Activated naive CD4-positive, alpha-beta T cell treated with anti-CD3 and anti-CD28 coated beads for 36 hours (primary cell): ENCODE measurements at places on chromosomes 5 and 9.

DNA sequence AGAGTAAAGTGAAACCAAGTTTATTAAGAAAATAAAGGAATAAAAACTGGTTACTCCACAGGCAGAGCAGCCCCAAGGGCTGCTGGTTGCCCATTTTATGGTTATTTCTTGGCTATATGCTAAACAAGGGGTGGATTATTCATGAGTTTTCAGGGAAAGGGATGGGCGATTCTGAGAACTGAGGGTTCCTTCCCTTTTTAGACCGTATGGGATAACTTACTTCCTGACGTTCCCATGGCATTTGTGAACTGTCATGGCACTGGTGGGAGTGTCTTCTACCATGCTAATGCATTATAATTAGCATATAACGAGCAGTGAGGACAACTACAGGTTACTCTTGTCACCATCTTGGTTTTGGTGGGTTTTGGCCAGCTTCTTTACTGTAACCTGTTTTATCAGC is 323.9 kb upstream of the PTGER4 start:
- no peak for DNase-seq

DNA sequence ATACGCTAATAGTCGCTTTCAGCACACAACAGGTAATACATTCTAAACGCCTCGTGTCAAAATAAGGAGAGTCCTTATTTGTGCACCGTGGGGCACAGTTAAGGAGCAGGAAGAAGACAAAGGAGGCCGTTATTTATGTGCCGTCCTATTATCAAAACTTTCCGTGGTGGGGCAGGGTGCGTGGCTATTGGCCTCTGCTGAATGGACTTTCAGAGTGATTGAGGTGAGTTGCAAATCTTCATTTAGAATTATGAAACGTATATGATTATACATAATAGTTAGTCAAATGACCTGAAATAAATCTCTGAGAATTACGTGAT is 833 bp downstream of the C5orf24 start:
- DNase-seq, result peak; percentile 44

- no peak for DNase-seq
Measured at GRCh38 chr5:76724871-76725270, 8.9 kb downstream of the F2R start.

GRCh38 chr5:116696366-116696765 is 121.7 kb upstream of the SEMA6A start:
- DNase-seq, result no peak

- DNase-seq, result no peak
Measured at GRCh38 chr9:90946982-90947381, 145.4 kb downstream of the SYK start.

DNA sequence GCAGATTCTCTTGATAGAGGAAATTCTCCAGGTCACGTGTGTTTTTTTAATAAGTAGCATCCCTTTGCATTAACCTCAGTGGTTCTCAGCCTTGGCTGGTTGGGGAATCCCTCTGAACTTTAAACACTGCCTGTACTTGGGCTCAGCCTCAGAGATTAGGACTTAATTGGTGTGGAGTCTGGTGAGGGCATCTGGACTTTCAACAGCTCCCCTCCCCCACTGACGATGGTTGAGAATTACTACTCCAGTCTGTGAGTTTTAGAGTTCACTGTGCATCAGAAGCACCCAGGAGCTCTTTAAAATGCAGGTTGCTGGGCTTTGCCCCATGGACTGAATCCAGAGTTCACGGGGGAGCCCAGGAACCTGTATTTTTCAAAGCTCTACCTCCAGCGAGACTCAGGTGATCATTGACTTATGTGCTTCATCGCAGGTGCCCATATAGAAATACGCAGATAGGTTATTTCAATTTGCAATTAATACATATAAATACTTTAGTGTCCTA is 71.4 kb downstream of the DAPK1 start:
- no peak for DNase-seq

DNA sequence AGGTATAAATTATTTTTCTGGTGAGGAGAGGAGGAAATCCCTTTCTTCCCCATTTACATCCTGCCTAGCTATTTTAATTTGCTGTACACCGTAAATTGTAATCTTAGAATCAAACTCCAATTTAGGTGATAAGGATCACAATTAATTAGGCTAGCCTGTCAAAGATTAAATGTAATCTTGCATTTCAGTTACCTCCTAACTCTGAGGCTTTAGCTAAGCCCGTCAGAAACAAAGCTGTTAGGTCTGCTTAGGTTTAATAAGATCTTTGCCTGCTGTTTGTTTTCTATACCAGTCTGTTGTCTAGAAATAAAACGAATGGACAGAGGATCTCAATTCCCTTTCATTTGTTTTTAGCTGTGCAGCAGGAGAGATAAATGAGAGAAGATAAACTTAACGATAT is 51.5 kb downstream of the PIK3R1 start:
- DNase-seq, result no peak

- DNase-seq, result peak; percentile 9
Measured at GRCh38 chr5:38557308-38557710, 863 bp upstream of the LIFR start.

GRCh38 chr5:19626211-19626610 is 361.8 kb downstream of the CDH18 start:
- no peak for DNase-seq

- no peak for DNase-seq
Measured at GRCh38 chr5:179055436-179055835, 4.7 kb upstream of the ZNF354C start.

DNA sequence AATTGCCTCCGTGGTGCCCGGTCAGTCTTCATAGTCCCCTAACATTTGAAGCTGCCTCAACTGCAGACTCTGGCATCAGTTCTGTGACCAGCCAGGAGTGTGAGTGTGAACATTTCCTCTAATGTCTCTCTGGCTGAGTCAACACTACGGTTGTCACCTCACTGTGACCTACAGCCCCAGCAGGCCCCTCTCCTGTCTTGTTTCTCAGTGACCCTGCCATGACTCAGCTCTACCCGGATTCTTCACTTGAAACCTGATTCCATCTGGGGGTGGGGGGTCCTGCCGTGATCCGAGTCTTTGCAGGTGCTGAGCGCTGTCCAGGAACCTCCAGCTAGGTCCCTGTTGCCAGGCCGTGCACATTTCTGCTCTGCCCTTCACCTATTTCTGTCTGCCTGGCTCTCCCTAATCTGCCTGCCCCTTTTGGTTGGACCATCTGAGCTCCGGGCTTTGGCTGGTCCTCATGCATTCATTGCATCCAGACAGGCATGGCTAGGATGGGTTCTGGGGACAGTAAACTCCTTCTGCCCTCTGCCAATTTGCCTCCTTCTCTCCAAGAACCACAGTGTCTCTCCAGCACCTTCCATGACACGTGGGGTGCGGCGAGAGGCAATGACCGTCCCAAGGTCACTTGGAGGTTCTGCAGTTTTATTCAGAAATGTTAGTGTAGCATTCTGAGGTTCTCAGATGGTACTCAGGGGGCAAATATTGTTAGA is 24.2 kb downstream of the STC2 start:
- DNase-seq, result no peak

DNA sequence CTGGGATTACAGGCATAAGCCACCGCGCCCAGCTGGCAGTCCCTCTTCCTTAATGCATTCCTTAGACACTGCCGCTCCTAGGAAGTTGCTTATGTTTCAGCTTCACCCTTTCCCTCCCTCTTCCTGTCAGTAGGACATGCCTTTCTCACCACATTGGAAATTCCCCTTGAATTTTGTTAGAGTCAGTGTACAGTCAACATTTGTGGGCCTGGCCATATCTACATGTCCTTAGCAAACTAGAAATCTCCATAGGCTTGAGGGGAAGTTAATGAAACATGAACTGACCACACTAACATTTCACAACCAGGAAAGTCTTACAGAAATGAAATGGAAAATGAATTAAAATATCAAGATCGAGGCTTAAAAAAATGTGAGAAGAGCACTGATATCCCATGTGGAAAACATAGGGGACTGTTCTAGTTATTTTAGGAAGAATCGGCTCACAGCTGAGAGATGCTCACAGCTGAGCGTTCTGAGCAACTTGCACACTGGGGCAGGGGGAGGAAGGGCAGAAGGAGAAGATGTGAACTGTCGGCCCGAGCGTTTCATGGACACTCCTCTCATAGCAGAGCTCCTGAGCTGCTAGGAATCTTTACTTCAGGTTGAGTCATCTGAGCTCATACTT is 21.1 kb upstream of the LVRN start:
- DNase-seq, result no peak

GRCh38 chr5:3659907-3660306 is 64.3 kb downstream of the IRX1 start:
- DNase-seq, result no peak

- no peak for DNase-seq
Measured at GRCh38 chr5:13746026-13746425, 198.5 kb downstream of the DNAH5 start.

GRCh38 chr5:160640406-160640805 is 211.6 kb downstream of the ATP10B start:
- DNase-seq, result no peak

DNA sequence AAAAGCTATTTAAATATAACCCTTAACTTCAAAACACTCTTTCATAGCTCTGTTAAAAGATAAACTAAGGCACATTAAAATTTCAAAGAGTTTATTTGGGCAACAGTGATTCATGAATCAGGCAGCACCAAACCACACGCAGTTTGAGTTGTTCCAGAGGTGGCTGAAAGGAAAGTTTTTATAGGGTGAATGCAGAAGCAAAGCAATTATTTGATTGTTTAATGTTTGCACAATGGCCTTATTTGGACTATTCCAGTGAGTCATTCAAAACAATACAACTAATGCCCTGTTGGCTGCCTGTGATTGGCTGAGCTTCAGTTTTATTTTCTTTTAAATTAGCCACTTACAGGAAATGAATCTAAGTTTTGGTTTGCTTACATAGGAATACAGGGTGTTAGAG is 125.3 kb downstream of the CEP120 start:
- DNase-seq, result no peak

- no peak for DNase-seq
Measured at GRCh38 chr9:99885747-99886146, 20.7 kb upstream of the STX17 start.

DNA sequence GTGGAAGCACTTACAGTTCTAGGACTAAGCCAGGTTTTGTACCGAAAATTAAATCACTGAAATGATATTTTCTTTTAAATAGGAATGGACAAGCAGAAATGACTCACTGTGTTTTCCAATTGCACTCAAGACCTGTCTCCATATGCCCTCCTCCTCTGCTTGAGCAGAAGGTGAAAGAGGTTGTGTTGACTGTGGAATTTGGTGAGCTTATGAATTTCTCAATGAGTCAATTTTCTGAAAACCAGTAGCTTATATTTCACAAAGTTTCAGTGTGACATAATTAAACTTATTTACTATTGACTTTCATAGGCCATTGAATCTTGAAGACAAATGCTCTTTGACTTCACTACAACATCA is 249.9 kb downstream of the NPR3 start:
- DNase-seq, result no peak

GRCh38 chr9:121768416-121769015 is 117.1 kb downstream of the DAB2IP start:
- DNase-seq, result no peak
